ENCODE measurements at places on chromosomes 6 and 20.

DNA sequence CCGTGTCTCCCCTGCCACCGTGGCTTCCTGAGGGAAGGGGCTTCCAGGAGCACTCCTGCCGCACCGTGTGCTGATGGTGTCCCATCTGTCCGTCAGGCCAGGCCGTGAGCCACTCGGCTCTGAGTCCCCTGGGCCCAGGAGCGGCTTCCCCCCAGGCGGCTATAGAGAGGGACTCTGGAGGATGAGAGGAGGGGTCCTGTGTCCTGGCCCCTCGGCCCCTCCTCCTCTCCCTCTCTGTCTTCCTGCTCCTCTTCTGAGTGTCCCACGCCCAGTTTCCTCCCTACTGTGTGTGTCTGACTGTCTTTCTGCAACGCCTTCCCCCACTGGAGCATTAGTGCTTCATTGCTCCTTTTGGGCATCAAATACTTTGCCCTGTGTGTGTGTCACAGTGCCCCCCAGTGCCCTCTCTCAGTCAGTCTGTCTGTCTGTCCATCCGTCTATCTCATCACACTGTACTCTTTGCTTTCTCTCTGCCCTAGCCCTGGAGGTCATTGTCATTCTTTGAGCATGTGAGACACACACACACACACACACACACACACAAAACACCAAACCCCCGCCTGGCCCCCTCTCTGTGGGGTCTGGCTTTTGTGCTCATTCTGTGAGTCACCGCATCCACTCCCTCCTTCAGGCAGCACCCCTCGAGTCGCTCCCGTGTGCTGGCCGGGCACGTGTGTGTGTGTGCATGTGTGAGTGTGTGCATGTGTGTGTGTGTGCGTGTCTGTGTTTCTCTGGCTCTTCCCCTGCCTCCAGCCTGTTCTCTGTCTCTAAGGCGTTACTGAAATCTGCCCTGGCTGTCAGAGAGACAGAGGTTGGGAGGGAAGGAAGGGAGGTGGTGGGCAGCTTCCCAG is 71.9 kb downstream of the SRC start:
- DNase-seq = no peak

DNA sequence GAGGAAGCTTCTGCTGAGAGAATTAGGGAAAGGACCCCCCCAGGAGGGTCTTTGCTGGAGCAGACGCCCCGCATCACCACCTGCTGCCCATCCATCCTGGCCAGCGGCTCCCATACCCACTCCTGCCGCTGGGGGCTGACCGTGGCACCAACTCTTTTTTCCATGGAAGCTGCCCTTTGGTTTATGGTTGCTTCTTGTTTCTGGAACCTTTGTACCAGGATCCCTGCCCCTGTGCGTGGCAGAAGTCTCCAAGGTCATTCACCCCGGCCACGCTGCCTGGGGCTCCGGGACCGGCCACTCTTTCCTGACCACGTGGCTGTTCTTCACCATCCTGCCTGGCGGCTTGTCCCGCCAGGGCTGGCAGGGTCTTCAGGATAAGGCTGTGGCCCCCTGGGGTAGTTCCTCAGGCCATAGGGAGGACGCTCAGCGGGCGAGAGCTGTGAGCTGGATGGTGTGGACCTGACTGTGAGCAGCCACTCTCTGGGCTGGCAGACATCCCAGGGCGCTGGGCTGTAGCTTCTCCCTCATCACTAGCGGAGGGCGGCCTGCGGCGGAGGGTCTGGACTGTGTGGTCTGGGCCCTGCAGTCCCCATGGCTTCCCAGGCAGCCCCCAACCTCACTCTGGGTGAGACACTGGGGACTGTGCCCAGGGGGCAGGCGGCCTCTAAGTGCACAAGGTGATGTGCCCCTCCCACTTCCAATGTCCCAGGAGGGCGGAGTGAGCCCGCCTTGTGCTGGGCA is 22.8 kb upstream of the RBBP8NL start:
- DNase-seq = no peak

- DNase-seq = no peak
Measured at GRCh38 chr20:24095756-24096155, 107.2 kb upstream of the GGTLC1 start.

DNA sequence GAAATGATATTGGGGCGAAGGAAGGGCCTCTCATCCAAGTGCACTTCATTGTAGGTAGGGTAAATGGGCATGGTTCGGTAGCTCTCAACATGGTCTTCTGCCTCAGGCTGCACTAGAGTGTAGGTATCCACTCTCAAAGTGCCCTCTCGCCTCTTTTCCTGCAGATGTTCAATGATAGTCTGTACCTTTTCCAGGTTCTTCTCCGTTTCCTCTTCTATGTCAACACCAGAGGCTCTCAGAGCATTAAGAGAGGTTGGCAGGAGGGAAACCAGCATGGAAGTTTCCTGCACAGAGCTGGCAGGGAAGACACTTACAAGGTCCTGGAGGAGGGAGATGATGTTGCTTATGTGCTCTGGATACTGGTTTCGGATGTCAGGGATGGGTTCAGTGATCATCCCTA is 7.1 kb downstream of the ZNFX1 start:
- DNase-seq = no peak

DNA sequence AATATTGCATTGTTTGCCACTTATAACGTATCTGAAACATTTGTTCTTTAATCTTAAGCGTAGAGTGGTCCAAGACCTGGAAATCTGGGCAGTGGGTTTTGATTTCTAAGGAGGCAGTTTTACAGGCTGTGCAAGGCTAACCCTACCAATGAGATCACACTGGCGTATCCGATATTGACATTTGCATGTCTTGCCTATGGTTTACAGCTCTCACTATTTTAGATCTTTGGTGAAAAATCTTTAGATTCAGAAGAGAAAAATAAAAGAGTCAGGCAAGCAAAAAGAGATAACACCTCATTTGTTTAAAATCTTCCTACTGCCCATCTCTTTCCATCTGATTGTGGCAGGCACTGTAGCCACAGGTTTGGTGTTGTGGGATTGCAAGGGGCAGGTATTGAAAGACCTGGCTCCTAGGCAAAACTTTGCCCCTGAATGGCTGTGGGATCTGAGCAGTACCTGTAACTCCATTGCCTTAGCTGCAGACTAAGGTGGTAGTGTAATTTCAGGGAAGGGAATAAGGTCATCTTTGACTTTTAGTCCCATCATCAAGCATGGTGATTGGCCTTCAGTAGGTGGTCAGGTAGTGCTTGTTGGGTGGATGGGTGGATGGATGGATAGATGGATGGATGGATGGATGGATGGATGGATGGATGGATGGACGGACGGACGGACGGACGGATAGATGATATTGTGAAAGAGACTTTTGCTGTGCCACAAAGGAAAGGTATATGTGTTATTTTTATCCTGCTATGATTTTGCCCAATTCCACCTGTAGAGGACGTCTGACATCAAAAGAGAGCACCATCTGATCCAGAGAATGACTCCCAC is 1.9 kb downstream of the TNFAIP3 start:
- no peak for DNase-seq

DNA sequence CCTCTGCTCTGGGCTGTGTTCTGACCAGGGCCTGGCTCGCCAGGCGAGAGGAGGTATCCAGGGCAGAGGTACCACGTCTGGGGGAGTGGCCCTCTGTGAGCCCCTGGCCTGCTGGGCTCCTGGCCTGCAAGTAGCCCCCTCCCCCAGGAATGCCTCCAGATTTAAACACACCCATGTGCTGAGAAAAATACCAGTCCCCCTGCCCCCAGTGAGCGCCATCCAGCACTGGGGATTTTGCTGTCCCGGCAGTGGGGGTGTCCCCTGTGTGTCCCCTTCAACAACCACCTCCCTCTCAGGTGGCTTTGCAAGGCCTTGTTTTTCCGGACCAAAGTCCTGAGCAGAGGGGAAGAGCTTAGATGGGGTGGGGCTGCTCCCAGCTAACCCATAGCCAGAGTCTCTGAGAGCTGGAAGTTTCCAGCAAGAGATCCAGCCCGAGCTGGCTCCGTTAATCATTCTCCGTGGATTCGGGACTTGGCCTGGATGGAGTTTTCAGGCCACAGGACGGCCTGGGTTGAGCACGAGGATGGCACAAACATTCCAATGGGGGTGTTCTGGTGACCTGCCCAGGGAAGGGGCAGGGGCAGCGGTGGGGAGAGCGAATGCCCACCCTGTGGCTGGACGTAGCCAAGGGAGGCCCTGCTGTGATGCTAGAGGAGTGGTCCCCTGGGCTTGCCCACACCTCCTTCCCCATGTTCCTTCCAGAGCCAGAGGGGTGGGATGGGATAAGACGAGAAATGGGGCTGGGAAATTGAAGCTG is 29.0 kb downstream of the PCK1 start:
- no peak for DNase-seq

DNA sequence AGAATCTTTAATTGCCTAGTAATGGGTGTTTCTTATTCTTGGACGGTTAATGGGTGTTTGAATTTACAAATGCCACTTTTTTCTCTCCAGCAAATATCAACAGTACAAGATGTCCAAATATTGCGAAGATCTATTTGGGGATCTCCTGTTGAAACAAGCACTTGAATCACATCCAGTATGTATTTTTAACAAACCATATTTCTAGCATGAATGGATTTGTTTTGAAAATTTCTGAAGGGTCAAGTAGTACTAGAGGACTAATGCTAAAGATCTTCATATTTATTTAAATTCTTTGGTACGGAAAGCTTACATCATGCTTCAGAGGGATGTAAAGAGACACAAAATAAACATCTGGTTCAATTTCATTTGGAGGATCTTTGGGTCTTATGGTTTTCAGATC is 123.9 kb upstream of the LAMP5 start:
- DNase-seq = no peak

DNA sequence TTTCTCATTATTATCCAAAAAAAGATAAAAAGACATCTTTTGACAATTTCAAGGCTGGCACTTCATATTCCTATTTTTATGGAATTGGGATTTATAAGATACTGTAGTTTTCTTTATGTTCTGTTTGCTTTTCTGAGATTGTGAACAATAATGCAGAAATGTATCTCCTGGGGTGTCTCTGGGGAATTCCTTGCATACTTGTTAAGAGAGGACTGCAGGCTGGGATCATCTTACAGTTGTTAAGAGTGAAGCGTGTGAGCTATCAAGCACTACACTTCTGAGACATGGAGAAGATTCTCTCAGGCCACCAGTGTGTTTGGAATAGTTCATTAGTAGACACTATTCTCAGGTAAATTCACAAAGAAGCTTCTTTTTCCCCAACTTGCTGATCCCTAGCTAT is 963.3 kb upstream of the GJE1 start:
- DNase-seq = no peak

DNA sequence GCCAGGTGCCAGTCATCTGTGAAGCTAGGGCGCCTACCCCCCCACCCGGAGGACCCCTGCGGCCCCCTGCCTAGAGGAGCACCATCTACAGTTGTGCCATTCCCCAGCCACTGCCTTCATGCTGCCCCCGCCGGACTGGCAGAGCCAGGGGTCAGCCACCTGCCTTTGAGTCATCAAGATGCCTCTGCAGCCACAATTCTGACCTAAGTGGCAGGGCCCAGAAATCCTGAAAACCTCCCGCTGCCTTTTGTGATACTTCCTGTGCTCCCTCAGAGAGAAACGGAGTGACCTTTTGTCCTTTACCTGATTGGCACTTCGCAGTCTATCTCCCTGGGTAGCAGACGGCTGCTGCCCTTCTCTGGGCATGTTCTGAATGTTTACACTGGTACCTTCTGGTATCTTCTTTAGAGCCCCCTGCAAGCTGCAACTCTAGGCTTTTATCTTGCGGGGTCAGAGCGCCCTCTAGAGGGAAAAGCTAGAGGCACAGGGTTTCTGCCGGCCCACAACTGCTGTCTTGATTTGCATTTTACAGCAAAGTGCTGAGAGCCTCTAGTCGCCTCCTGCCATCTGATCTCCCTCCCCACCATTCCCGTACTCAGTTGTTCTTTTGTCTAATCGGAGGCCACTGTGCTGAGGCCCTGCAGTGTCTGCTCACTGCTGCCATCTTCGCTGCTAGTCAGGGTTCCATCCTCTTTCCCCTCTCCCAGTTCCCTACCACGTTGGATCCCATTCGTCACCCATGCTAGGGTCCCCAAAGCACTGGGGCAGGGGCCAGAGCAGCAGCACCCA is 26.9 kb downstream of the SPATA2 start:
- no peak for DNase-seq

DNA sequence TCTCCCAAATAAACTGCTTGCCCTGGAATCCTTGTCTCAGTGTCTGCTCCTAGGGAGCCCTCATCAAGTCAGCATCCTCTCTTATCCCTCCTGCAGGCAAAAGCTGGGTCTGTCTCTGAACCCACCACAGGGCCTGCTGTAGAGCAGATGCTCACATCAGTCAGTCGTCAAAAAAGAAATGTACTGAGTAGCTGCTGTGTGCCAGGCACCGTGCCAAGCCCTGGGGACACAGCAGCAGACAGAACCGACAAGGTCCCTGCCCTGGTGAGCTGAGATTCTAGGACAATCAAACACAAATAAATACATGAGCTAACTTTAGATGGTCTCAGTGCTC is 68.5 kb downstream of the EYA2 start:
- no peak for DNase-seq

DNA sequence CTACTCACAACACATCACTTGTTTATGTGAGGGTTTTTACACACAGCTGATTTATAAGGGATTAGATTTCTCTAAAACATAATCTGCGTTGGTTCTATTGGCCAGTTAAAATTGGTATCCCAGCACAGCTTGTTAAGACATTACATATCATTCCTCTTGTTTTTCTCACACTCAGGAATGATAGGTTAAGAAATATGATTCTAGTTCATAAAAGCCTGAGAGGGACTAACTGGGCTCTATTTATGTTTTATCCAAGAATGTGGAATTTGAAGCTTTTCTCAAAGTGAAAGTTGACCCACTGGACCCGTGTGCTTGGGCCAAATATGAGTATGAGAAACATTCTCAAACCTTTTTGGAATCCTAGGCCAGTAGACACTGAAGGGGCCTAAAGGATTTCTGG is 117.3 kb downstream of the TMEM170B start:
- DNase-seq = no peak

DNA sequence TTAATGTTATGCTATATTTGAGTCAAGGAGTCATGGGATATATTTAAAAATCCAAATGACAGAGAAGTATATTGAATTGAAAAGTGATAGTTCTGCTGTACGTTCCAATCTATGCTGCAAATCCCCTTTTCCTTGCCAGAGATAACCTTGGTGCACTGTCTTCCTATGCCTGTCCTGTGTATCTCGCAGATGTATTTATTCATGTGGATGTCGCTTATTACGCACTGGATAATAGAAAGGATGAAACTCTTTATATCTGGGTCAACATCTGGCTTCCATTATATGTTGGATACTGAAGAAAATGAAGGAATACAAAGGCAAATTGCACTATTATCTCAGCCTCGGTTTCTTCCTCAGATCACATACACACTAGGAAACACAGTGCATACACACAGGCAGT is 331.3 kb downstream of the BCKDHB start:
- no peak for DNase-seq

DNA sequence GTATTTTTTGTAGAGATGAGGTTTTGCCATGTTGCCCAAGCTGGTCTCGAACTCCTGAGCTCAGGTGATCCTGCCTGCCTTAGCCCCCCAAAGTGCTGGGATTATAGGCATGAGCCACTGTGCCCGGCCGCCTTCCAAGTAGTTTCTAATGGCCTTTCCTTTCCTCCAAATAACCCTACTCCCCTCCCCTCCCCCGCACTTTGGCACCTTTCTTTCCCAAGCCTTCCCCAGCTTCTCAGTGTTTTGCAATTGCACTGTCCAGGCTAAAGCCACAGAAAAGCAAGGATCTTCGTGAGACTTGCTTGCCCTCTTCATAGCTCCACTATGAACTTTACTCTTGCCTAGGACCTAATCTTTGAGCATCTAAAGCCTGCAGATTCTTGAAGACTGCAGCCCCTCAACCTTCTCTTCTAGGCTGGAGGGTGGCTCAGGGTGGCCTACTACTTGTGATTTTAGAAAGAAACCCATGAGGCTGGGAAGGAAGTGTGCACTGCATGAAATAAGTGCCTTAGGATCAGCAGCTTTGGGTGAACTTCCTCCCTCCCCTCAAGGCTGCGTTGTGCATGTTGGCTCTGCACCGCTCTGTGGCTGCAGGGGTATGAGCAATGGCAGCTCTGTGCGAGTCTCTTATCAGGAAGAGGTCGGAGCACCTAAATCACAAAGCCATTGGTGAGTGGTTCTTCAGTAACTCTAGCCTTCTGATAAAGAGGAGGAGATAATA is 152.4 kb upstream of the SNX9 start:
- DNase-seq = no peak

All from NCI-H1417 treated with DMSO at 0.1 percent for 48 hours (cell line).